Right renal pelvis (tissue), 4 donors: ENCODE measurements at places on chromosomes 3 and 15. TPM values are rescaled to one million over a fixed set of nuclear protein-coding genes. Genes with fewer than 3 reads are reported as not detected.

FXR1 gene
- 206 TPM for polyA plus RNA-seq

DNA sequence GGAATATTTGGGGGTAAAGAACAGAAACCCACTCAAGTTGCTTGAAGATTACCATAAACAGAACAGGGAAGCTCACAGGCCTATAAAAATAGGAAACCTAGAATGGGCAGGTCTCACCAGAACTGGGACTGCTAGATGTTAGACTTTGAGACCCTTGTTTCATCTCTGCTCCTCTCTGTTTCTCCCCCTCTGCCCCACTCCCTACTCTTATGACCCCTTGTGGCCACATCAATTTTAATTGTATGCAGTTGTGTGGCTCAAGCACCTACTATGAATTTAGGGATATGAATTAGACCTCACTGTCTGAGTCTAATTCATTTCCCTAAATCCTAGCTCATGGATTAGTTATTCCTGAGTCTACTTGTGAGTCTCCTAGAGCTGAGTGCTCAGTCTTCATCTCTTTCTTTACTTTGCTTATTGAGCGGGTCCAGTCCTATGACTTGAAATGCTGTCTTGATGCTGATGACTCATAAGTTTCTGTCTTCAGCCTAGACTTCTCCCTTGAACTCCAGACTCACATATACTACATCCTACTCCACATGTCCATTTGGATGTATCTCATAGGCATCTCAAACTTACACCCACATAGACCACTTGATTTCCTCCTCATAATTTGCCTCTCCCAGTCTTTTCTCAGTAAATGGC is 78.7 kb downstream of the ITPR1 start:
- no peak for DNase-seq

- no peak for DNase-seq
Observed at GRCh38 chr3:109382588-109382987, 45.2 kb upstream of the DPPA4 start.

DNA sequence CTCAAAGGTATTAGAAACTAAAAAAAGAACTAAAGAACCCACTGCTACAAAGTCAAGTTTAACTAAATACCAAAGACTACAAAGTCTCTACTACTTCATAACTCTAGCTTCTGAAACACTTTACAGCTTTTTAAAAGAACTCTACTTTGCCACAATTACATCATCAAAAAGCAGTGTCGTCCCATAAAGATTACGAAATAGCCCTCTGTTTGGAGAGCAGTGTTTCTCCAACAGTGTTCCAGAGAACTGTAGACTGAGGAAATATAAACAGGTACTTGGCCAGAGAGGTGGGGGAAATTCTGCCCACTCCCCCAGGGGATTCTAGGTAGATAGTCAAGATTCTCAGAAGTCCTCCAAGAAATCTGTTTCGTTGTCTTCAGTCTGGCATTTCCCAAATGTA is 225.6 kb downstream of the PDZRN3 start:
- no peak for DNase-seq

GRCh38 chr3:10930666-10931040 is 61.9 kb upstream of the SLC6A1 start:
- no peak for DNase-seq

DNA sequence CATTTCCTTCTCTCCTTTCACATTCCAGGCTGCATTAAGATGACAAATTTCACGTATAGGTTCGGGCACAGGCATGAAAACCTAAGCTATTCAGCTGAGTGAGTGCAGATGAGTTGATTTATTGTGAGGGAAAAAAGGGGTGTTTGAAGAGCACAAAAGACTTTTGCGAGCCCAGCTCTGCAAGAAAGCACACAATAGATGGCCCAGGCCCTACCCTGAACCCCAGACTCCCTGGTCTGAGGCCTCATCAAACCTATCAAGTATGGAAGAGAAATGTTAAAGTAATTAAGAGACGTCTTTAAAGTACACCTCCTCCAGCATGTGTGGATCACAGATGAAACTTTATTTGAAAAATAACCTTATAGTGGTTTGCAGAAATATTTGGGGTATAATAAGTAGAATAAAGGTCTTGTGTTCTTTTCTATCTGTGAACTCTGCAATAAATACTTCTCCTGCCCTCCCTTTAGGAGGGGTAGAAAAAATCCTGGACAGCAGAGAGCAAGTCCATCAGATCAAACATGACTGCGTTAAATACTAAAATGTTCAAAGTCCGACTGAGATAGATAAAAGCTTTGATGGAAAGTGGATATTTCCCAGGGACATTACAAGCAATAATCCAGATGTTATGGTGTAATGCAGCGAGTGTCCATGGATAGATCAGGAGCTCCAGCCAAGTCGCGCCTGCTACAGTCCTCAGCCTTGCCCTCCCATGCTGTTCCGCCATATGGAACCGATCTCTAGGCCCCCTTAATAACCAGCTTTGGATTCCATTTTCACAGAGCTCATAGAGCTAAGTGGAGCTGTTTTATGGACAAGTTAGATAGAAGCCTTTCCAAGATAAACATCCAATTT is 121.5 kb downstream of the MCTP2 start:
- peak; percentile 77 for DNase-seq
